Thoracic aorta (tissue), 2 donors: ENCODE measurements at places on chromosomes 3 and 15. TPM values are rescaled to one million over a fixed set of nuclear protein-coding genes. Genes with fewer than 3 reads are reported as not detected.
A peak's percentile ranks its signal among the peaks of the same experiment; 100 is the strongest.

DNA sequence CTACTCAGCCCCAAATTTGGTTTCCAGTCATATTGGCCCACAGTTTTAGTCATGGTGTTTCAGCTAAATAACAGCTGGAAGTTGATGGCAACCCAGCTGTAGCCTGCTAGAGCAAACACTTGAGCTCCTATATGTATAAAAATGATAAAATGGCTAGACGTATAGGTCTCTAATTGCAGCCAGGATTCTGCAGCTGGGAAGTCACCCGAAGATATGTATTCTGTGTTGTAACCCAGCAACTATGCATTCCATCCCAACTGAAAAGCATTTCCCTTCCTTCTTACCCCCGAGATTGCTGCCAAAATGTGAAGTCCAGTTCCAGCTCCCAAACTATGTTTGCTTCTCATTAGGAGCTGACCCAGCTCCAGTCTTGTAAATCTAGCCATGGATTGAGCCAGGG is 408.4 kb downstream of the AGBL1 start:
- no peak for DNase-seq

DNA sequence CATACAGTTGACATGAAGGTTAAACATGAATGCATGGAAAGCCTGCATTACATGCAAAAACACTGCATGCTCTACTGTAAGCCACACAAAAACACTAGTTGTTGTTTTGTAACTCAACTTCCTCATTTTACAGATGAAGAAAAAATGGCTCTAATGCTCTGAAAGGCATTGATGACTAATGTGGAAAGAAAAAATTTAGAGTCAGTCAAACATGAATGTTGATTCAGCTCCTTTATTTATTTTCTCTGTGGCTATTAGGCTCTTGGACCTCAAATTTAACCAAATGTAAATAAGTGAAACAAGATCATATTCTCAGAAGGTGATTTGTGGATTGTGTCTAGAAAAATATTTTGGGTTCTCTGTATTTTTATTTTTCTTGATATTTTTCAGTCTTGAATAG is 336.7 kb upstream of the ZNF717 start:
- no peak for DNase-seq

DNA sequence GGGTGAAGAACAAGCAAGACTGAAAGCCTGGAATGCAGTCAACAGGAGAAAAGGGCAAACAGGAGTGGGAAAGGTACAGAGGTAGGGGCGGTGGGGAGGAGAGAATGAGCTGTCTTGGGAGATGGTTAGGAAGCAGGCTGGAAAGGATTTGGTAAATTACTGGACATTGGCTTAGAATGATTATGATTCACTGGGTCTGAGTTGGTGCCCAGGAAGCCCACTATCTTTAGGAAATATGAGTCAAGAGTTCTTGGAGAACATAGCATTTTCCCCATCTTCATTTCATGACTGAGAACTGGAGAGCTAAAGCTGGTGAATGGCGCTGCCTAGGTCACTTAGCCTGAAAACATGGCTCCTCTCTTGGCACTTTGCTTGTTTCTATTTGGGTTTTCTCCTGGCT is 74.7 kb upstream of the C3orf80 start:
- DNase-seq, result no peak

DNA sequence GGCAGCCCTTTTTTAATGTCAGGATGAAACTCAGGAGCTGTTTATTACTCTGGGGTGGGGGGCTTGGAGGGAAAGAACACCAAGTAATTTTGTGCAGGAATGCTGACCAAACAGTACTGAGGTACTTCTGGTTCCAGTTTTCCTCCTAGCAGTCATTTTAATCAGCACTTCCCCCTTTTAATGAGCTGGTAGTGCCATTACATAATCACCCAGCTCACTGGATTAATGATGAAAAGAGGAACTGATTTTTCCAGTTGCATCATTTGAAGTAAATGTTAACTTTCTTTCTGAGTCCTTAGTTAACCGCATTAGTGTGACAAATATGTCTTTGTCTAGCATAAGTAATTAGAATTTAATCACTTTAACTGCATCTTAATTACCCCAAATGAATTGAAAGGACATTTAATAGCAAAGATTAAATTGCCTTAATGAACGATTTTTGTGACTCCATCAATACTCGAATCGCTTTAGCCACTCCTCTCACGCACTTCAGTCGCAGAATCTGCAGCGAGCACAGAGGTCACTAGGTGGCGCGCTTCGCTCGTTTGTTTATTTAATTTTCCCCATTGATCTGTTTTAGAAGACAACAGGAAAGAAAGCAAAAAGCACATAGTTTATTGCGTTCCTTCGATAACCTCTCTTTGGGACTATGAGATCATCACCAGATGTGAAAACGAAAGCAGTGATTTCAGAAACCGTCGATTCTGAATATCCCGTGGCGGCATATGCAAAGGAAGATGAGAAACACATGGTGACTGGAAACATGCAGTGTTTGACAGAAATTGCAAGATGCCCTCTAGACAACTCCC is 9.8 kb downstream of the ONECUT1 start:
- DNase-seq, result no peak

DNA sequence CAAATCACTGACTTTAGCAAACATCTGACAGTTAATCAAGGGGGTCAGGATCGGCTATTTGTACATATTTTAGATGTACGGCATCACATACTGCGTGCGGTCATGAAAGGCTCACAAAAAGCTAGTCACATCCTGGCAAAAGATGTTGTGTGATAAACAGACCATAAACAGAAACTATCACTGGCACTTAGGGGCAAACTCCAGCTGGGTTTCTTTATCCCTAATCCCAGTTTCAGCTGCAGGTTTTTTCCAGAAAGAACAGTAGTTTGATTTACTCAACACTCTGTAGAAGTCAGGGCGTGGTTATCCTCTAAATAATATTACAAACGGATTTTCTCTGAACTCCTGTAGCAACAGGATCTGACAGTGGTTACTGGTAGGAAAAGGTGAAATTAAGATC is 112.4 kb upstream of the BHLHE40 start:
- DNase-seq, result no peak

- no peak for DNase-seq
Observed at GRCh38 chr15:52415628-52416027, 113.1 kb downstream of the MYO5A start.

DNA sequence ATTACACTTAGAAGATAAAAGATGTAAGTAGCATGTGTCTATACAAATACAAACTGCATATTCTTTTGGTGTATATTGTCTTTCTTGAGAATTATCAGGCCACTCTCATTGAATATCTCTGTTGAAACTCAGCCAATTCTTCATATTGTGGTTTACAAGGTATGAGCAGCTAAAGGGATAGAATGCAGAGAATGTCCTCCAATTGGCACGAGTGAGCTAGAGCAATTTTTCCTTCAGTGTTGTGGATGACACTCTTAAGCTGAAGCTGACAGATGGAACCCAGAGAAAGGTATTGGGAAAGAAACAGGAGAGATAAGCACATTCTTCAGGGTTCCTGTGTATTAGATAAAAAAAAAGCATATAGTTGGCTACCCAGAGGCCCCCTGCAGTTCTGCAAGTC is 453.1 kb downstream of the EPHA3 start:
- no peak for DNase-seq

GRCh38 chr3:12186515-12187286 is 28.0 kb upstream of the TIMP4 start:
- no peak for DNase-seq

DNA sequence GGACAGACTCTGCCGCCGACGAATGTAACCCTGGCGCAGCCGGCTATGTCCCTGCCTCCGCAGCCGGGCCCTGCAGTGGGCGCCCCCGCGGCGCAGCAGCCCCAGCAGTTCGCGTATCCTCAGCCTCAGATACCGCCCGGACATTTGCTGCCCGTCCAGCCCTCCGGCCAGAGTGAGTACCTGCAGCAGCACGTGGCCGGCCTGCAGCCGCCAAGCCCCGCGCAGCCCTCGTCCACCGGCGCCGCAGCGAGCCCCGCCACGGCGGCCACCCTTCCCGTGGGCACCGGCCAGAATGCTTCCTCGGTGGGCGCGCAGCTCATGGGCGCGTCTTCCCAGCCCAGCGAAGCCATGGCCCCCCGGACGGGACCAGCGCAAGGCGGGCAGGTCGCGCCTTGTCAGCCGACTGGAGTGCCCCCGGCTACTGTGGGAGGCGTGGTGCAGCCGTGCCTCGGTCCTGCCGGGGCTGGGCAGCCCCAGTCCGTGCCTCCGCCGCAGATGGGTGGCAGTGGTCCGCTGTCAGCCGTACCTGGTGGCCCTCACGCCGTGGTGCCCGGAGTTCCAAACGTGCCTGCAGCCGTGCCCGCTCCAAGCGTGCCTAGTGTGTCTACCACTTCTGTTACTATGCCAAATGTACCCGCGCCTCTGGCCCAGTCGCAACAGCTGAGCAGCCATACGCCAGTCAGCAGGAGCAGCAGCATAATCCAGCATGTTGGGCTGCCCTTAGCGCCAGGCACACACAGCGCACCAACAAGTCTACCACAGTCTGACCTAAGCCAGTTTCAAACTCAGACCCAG is 2.4 kb downstream of the TSC22D2 start:
- DNase-seq, result peak; percentile 6

TEX55 gene
- total RNA-seq, result not detected

CAND2 gene
- 25.9 TPM for total RNA-seq

SPINK8 gene
- not detected for total RNA-seq
